ENCODE measurements at places on chromosomes 5 and 9.

- no peak for DNase-seq
Measured at GRCh38 chr9:129885018-129885669, 49.9 kb downstream of the USP20 start.

GRCh38 chr9:132663117-132663516 is 6.7 kb downstream of the DDX31 start:
- no peak for DNase-seq

- DNase-seq, result no peak
Measured at GRCh38 chr9:89788434-89788833, 183.6 kb downstream of the GADD45G start.

GRCh38 chr9:7320139-7320538 is 479.4 kb downstream of the DMAC1 start:
- DNase-seq, result peak; percentile 99

- DNase-seq, result no peak
Measured at GRCh38 chr9:80792726-80793125, 896.6 kb downstream of the TLE1 start.

GRCh38 chr9:6564868-6565267 is 80.7 kb downstream of the GLDC start:
- no peak for DNase-seq

DNA sequence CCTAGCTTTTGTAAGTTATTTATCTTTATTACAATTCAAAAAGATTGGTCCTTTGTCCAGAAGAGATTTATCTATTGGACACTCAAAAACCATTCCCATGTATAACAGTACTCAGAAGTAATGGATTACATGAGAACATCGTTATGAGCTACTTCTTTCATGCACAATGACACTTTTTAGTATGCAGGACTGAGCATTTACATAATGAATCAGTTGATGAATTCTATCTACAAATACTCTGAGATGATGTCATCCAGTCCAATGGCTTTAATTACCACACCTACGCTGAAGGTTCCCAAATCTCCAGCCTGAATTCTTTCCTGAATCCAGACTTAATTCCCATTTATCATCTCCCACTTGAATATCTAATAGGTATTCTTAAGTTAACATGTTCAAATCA is 75.3 kb downstream of the PTBP3 start:
- no peak for DNase-seq

DNA sequence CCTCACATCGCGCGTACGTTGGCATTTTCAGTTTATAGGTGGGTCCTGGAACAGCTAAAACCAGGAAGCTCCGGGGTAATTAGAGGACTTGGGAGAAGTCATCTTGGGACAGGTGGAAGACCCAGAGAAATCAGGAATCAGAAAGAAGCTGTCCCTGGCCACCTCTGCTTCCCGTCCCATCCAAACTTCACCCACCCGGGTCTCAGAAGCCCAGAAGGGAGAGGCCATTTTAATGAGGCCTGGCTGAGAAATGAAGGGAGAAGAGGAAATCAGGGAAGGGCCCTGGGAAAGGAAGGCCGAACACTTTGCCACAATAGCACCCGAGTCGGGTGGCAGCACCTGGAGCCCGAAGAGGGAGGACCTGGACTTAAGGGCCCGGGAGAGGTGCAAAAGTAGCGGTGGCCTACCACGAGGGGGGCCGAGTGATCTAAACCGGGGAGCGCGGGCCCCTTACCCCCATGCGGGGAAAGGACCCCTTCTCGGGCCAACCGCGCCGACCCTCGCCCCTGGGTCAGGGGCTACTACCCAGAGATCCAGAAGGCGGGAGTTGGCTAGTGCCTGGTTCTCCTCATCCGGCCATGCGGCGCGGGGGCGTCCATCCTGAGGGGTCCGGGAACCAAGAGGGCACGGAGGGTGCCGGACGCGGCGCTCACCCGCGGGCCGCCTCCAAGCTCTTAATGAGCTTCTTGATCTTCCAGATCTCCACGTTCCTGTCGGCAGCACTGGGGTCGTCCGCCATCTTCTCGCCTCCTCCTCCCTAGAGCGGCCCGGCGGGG is 668 bp downstream of the ETF1 start:
- DNase-seq, result no peak

DNA sequence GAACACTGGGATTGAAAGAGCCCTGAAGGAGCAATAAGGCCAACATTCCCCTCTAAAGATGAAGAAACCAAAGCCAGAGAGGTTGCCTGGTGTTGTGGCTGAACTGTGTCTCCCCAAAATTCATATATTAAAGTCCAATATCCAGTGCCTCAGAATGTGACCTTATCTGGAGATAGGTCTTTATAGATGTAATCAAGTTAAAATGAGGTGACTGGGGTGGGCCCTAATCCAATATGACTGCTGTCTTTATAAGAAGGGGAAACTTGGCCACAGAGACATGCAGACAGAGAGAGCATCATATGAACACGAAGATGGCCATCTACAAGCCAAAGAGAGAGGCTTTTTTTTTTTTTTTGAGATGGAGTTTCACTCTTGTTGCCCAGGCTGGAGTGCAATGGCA is 66.9 kb upstream of the PLPP1 start:
- DNase-seq, result no peak

GRCh38 chr5:97628031-97628430 is 445.0 kb upstream of the RIOK2 start:
- no peak for DNase-seq

GRCh38 chr5:35741126-35741716 is 115.5 kb upstream of the IL7R start:
- peak; percentile 90 for DNase-seq

GRCh38 chr5:78787783-78788182 is 139.2 kb upstream of the LHFPL2 start:
- no peak for DNase-seq

- DNase-seq, result peak; percentile 47
Measured at GRCh38 chr9:87445646-87446045, 52.0 kb upstream of the DAPK1 start.

GRCh38 chr5:73393611-73394489 is 54.7 kb downstream of the FOXD1 start:
- DNase-seq, result no peak

GRCh38 chr9:30628915-30629567 is 1755.4 kb upstream of the ACO1 start:
- no peak for DNase-seq

DNA sequence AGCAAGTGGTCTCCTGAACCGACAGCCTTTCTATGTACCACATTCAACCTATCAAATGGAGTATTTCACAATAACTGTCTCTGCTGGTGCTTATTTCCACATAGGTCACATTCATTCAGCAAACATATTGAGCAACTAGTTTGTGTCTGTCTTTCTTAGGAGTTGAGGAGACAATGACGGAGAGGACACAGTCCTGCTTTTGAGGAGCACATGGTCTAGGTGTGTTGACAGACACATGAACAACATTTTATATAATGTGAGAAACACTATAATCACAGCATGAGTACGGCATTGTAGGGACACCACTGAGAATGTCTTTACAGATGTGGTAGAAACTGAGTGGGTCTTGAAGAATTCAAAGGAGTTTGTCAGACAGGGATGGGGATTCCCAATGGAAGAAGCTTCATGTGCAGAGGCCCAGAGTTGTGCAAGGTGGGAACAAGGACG is 28.5 kb downstream of the NFIL3 start:
- peak; percentile 81 for DNase-seq

- peak; percentile 14 for DNase-seq
Measured at GRCh38 chr5:56481428-56482357, 248.6 kb upstream of the ANKRD55 start.

- DNase-seq, result no peak
Measured at GRCh38 chr9:68704814-68705530, at the start of gene PIP5K1B. Gene PIP5K1B (plus strand): TSS chr9:68705240. CDS start chr9:68822615, 117,375 bp downstream.

DNA sequence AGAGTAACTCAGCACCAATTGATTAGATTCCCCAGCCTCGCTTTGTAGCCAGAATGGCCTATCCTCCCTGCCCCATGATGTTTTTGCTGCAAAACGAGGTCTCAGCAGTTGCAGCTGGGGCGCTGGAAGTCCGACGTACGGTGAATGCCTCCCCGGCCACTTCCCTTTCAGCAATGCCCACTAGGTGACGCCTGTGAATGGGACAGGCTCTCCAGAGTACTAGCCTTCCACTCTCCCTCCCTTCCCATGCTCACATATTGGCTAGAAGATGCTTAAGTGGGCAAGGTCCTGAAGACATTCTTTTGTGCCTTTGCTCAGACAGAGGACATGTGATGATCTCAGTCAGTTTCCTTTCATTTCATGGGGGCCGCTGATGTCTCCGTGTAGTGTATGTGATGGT is 50.8 kb downstream of the DMRT2 start:
- DNase-seq, result no peak

DNA sequence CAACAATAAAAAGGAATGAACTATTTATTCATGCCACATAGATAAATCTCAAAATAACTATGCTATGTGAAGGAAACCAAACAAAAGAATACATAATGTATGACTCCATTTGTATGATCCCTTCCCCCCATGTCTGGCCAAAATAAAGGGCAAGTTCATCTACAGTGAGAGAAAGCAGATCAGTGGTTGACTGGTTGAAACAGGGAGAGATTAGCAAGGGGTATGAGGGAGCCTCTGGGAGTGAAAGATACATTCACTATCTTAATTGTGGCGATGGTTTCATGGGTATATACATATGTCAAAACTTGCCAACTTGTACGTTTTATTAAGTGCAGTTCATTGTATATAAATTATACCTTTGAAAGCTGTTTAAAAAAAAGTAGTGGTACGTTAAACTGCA is 4.8 kb downstream of the PSMD5 start:
- no peak for DNase-seq

DNA sequence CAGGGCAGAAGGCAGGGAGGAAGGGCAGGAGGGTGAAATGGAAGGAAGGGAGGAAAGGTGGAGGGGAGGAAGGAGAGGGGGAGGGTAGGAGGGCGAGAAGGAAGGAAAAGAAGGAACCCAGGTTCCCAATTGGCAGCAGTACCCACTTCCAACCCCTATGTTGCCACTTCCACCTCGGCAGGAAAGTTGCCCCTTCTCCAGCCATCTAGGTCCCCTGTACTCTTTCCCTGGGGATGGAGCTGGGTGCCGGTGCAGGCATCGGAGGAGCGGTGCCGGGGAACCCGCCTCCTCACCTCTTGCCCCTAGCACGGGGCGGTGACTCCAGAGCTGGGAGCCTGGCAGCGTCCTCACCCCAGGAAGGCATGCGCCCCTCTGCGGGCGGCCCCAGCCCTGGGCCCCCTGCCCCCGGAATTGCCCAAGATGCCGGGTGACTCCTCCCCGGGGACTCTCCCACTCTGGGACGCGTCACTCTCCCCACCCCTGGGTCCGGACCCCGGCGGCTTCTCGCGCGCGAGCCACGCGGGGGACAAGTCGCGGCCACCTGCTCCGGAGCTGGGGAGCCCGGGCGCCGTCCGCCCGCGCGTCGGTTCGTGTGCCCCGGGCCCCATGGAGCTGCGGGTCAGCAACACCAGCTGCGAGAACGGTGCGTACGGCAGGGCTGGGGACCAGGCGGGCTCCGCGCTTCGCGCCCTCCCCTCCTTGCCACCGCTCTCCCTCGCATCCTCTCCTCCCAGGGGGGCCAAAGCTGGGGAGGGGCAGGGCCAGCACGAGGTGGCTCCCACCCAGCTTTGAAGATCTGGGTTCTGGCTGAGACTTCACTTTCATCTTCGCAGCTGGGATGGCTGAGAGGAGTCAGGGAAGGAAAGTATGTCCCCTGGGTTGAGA is at the start of gene NIPAL4:
NIPAL4 (plus strand) TSS at position 499 of the 885 bp plus-strand sequence; CDS start at position 607, 108 bp downstream.
- DNase-seq, result no peak

DNA sequence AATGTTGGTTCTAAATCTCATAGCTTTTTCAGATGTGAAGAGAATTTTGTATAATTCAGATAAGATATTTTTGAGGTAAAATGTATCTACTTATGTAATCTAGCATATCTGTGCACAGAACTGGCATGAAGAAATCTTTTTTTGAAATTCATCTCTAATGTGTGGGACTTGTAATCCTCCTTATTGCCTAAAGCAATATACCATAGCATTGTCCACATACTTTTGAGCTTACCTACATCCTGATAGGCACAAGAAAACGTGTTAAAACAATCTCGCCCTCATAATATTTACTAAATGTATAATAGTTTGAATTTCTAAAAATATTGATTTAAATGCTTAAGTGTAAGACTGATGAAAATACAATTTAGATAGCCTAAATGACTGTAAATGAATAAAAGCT is 1686.5 kb upstream of the ACO1 start:
- DNase-seq, result no peak

- DNase-seq, result no peak
Measured at GRCh38 chr9:121709798-121710197, 58.4 kb downstream of the DAB2IP start.

DNA sequence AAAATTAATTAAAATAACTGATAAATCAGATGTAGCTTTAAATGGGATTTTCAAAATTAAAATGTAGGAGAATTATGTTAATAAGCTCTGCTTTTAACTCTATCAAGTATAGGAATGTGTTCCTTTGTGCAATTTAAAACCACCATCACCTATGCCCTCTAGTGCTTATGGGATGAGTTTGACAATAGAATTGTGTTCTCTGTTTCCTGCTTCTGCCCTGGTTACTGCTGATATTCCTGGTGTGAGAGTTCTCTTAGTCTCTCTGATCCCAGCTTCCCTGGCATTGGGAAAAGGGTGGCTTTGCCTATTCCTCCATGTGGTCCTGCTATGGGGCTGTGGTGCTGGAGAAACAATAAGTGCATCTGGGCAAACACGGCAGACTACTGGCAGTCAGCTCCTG is 8.1 kb downstream of the LRRTM2 start:
- no peak for DNase-seq

- DNase-seq, result no peak
Measured at GRCh38 chr5:95996904-95997723, 35.5 kb upstream of the ELL2 start.

DNA sequence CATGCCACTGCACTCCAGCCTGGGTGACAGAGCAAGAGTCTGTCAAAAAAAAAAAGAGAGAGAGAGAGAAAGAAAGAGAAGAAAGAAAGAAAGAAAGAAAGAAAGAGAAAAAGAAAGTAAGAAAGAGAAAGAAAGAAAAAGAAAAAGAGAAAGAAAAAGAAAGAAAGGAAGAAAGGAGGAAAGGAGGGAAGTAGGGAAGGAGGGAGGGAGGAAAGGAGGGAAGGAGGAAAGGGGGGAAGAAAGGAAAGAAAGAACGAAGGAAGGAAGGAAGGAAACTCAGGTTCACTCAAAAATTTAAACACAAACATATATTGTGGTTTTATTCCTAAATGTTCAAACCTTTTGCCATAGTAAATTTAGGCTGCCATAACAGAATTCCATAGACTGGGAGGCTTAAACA is 453.0 kb downstream of the SLCO4C1 start:
- DNase-seq, result no peak

- no peak for DNase-seq
Measured at GRCh38 chr5:17991775-17992174, 357.5 kb downstream of the TAF11L14 start.

Measured in HCEC 1CT (cell line).